ENCODE measurements at places on chromosomes 7 and 10. TPM values are rescaled to one million over a fixed set of nuclear protein-coding genes. Genes with fewer than 3 reads are reported as not detected.

The SLC26A5 gene
- total RNA-seq, result not detected

The MUC3A gene
- 0.20 TPM for total RNA-seq

The LRRC61 gene
- 26.8 TPM for total RNA-seq

The SEPTIN14 gene
- total RNA-seq, result not detected

The LIPM gene
- not detected for total RNA-seq

DNA sequence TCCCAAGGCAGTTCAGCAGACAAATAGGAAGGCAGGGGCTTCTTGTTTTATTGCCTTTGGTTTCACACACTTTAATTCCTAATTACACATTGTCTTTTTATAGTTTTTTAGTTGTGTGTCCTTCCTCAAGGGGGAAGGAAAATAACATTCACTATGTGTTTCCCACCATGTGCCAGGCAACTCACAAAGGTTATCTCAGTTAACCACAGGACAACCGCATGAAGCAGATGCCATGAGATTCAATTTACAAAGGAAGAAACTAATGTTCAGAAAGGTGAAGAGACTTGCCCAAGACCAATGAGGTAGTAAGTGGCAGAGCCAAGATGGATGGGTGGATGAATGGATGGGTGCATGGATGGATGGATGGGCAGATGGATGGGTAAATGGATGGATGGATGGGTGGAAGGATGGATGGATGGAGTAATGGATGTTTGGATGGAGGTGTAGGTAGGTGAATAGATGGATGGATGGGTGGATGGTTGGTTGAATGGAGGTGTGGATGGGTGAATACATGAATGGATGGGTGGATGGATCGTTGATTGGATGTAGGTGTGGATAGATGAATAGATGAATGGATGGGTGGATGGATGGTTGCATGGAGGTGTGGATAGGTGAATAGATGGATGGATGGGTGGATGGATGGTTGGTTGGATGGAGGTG, 77.9 kb downstream of the ARHGAP22 start:
- H3K36me3 ChIP-seq, result no peaks in the 10 kb centered on the region
- no peak overlapping the region for H3K4me3 ChIP-seq
- peaks cover 47% of the 10 kb centered on the region for H3K27me3 ChIP-seq
- H3K27ac ChIP-seq, result no peak overlapping the region

- peak overlapping the region; percentile 84 for H3K27ac ChIP-seq
- peaks cover 5% of the 10 kb centered on the region for H3K36me3 ChIP-seq
- peaks cover 58% of the 10 kb centered on the region for H3K4me1 ChIP-seq
Measured at GRCh38 chr10:72316748-72317435, 37.8 kb downstream of the DNAJB12 start.

- peaks cover 7% of the 10 kb centered on the region for H3K36me3 ChIP-seq
- H3K27ac ChIP-seq, result no peak overlapping the region
- H3K4me1 ChIP-seq, result peaks cover 33% of the 10 kb centered on the region
Measured at GRCh38 chr10:49540056-49540797, 1.3 kb upstream of the ERCC6 start.

DNA sequence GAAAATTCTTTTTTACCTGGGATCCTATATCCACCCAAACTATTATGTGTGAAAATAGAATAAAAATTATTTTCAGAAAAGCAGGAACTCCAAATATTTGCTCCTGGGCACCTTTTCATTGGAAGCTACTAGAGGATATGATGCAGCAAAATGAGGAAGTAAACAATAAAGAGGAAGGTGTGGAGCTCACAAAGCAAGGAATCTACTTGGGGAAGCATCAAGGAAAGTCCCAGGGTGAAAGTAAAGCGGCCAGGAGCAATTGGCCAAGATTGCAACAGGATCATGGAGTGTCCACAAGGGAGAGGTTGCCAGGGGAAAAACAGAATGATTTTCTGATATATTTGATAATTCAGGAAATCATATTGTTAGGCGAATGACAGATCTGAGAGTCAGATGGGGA, 80.8 kb downstream of the CARD11 start:
- peaks cover 70% of the 10 kb centered on the region for H3K36me3 ChIP-seq
- no peaks in the 10 kb centered on the region for H3K27me3 ChIP-seq
- peaks cover 59% of the 10 kb centered on the region for H3K4me1 ChIP-seq

DNA sequence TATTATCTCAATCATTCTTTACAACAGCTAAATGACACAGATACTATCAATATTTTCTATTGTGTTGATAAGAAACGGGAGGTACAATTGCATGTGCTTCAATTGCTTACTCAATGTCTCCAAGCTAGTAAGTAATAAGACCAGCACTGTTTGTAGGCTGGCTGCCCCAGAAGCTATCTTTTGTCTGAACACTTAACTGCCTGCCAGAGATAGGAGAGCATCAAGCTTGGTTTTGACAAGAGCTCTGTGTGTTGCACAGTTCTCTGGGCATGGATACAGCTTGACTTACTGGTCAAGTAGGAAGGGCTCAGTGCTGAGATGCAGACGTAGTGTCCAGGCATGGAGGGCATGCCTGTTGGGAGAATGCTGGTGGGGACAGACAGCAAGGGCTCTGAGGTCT, 26.3 kb upstream of the CAPZA2 start:
- no peaks in the 10 kb centered on the region for H3K4me1 ChIP-seq
- no peak overlapping the region for H3K4me3 ChIP-seq
- H3K36me3 ChIP-seq, result no peaks in the 10 kb centered on the region
- H3K27ac ChIP-seq, result no peak overlapping the region

DNA sequence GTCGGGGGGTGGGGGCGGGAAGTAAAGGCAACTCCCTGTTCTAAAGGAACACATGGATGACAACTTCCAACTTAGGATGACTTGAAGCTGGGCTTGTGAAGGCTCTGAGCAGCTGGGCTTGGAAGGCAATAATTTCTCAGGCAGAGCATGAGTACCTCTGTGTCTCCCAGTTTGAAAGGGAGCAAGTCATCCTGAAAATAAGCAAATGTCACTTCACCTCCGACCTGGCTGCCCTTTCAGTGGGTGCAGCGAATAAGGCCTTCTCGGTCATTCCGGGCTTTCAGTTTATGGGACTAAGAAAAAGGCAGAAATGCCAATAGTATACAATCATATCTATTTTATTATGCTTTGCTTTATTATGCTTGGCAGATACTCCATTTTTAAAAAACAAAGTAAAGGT, 15.3 kb upstream of the ADAMTS14 start:
- H3K36me3 ChIP-seq, result no peaks in the 10 kb centered on the region
- H3K27ac ChIP-seq, result no peak overlapping the region
- no peak for DNase-seq

- H3K27me3 ChIP-seq, result no peaks in the 10 kb centered on the region
- no peak overlapping the region for H3K4me3 ChIP-seq
Measured at GRCh38 chr10:19347621-19348020, 299.0 kb downstream of the MALRD1 start.

- peaks cover 24% of the 10 kb centered on the region for H3K4me1 ChIP-seq
- peak overlapping the region; percentile 26 for H3K27ac ChIP-seq
- H3K27me3 ChIP-seq, result no peaks in the 10 kb centered on the region
- H3K36me3 ChIP-seq, result peaks cover 48% of the 10 kb centered on the region
Measured at GRCh38 chr7:100469227-100470044, 5.4 kb upstream of the SPACDR start.

- peaks cover 12% of the 10 kb centered on the region for H3K4me1 ChIP-seq
- H3K4me3 ChIP-seq, result no peak overlapping the region
- no peak for DNase-seq
- no peaks in the 10 kb centered on the region for H3K36me3 ChIP-seq
Measured at GRCh38 chr7:39613577-39613976, 9.8 kb upstream of the RALA start.

- H3K27ac ChIP-seq, result no peak overlapping the region
- no peak for DNase-seq
- H3K27me3 ChIP-seq, result peaks cover 9% of the 10 kb centered on the region
- no peak overlapping the region for H3K4me3 ChIP-seq
- peaks cover 16% of the 10 kb centered on the region for H3K4me1 ChIP-seq
Measured at GRCh38 chr10:103793920-103794883, 61.2 kb downstream of the SH3PXD2A start.

GRCh38 chr7:91265693-91266066, 1.4 kb downstream of the FZD1 start:
- H3K27ac ChIP-seq, result no peak overlapping the region
- peaks cover 8% of the 10 kb centered on the region for H3K4me1 ChIP-seq
- DNase-seq, result no peak
- H3K27me3 ChIP-seq, result peaks cover 57% of the 10 kb centered on the region
- no peaks in the 10 kb centered on the region for H3K36me3 ChIP-seq

DNA sequence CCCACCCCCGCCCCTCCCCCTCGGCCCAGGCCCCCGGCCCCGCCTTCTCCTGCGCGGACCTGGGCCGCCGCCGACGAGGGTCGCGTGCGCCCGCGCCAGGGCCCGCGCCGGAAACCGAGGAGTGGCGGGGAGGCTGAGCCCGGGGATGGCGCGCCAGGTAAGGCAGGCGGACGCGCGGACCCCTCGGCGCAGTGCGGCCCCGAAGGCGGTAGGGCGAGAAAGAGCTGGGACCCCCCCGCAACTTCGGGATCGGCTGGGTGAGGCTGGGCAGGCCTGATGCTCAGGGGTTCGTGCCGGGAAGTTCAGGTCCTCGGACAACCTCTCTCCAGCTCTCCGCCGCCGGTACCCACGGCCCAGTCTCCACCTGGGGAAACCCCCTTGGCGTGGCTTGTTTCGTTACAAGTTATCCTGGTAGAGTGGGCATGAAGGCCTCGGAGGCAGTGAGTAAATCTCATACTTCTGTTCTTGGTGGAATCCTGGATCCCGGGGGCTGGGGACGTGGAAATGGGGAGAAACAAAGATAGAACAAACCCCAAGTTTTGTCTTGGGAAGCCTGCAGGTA, 58.4 kb downstream of the ZNF467 start:
- H3K27me3 ChIP-seq, result no peaks in the 10 kb centered on the region
- H3K4me1 ChIP-seq, result peaks cover 17% of the 10 kb centered on the region
- H3K4me3 ChIP-seq, result peak overlapping the region; percentile 80

- H3K27ac ChIP-seq, result no peak overlapping the region
- peaks cover 12% of the 10 kb centered on the region for H3K4me1 ChIP-seq
- H3K36me3 ChIP-seq, result no peaks in the 10 kb centered on the region
- no peak for DNase-seq
- H3K4me3 ChIP-seq, result no peak overlapping the region
Measured at GRCh38 chr7:121278120-121279021, 50.4 kb upstream of the WNT16 start.

DNA sequence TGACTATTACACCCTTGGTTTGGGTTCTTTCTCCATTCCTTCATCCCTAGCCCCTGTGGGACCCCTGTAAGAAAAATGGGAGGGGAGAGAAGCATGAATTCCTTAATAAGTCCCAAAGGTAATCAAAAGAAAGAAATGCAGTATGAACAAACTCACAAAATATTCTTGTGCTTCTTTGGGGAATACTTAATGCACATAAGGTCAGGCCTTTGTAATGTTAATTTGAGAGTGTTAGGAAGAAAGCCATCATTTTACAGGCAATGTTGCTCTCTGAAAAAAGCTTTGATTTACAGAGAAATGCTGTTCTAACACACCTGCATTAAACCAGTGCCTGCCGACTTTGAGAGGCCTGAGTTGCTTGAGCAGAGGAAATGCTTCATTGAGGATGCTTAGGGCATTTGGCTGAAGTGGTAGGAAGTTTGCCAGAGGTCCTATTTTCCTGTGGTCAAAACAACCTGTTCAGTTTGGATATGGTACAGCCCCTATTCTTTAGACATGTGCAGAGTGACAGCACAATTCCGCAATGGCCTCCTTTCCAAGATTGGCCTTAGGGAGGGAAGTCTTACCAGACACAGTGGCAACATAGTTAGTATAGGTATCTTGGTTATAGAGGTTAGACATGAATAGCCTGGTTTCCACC, 643.4 kb downstream of the AUTS2 start:
- H3K36me3 ChIP-seq, result no peaks in the 10 kb centered on the region
- no peak overlapping the region for H3K27ac ChIP-seq
- no peak for DNase-seq
- H3K4me1 ChIP-seq, result no peaks in the 10 kb centered on the region
- no peaks in the 10 kb centered on the region for H3K27me3 ChIP-seq
- no peak overlapping the region for H3K4me3 ChIP-seq

- no peaks in the 10 kb centered on the region for H3K36me3 ChIP-seq
- DNase-seq, result no peak
- H3K27ac ChIP-seq, result no peak overlapping the region
- H3K27me3 ChIP-seq, result no peaks in the 10 kb centered on the region
- H3K4me3 ChIP-seq, result no peak overlapping the region
Measured at GRCh38 chr10:124554085-124554858, 92.6 kb downstream of the LHPP start.

DNA sequence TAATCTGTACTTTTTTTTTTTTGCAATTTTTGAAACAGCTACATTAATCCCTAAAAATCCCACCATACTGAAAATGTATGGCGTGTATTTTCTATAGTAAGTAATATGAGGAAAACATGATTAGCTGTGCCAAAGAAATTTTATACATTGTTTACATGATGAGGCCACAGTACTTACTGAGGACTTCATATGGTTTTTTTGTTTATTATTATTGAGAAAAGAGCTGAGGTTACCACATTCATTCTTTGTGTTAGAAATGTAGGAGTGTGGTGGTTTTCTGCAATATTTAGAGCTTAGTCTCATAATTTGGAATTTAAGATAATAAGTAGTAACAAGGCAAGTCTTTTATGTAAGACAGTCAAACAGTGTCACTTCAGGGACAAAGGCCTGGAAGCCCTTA, 45.1 kb downstream of the SLC25A40 start:
- DNase-seq, result no peak
- H3K27ac ChIP-seq, result no peak overlapping the region
- H3K4me1 ChIP-seq, result no peaks in the 10 kb centered on the region
- no peaks in the 10 kb centered on the region for H3K27me3 ChIP-seq
- no peak overlapping the region for H3K4me3 ChIP-seq

DNA sequence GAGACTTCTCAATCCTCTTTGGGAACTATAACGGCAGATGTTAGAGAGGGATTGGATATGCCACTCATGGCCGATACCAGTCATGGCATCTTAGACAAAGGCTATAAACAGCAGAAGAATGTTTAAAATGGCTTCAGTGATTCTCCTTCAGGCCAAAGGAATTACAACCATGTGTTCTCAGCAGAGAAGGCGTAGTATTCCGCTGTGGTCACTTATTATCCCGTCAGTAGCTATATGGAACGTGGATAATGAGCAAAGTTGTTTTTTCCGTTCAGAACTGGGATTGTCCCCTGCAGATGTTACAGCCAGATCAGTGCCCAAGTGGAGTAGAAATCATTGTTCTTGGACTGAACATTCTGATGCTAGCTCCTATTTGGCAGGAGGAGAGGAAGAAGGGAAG, 43.1 kb downstream of the TEX36 start:
- no peaks in the 10 kb centered on the region for H3K36me3 ChIP-seq
- H3K27ac ChIP-seq, result no peak overlapping the region
- no peaks in the 10 kb centered on the region for H3K27me3 ChIP-seq
- no peaks in the 10 kb centered on the region for H3K4me1 ChIP-seq
- no peak for DNase-seq
- H3K4me3 ChIP-seq, result no peak overlapping the region

- H3K4me3 ChIP-seq, result no peak overlapping the region
- H3K27ac ChIP-seq, result no peak overlapping the region
- H3K36me3 ChIP-seq, result no peaks in the 10 kb centered on the region
- no peak for DNase-seq
Measured at GRCh38 chr10:22429146-22429545, 83.8 kb downstream of the SPAG6 start.

GRCh38 chr10:118072840-118073239, 26.1 kb upstream of the RAB11FIP2 start:
- H3K27me3 ChIP-seq, result peaks cover 14% of the 10 kb centered on the region
- no peak for DNase-seq
- no peak overlapping the region for H3K27ac ChIP-seq
- H3K4me1 ChIP-seq, result no peaks in the 10 kb centered on the region

GRCh38 chr7:1555813-1556543, at the start of gene TMEM184A:
Gene TMEM184A, minus strand, starts transcription at chr7:1556205. Its CDS starts 721 bp downstream, at chr7:1555484.
- no peaks in the 10 kb centered on the region for H3K4me1 ChIP-seq
- H3K27me3 ChIP-seq, result no peaks in the 10 kb centered on the region
- no peak within 1 kb of the TSS for H3K4me3 ChIP-seq
- no peak within 1 kb of the TSS for H3K27ac ChIP-seq
- no peaks in the 10 kb centered on the region for H3K36me3 ChIP-seq

- H3K4me3 ChIP-seq, result peak overlapping the region; percentile 75
- H3K4me1 ChIP-seq, result peaks cover 46% of the 10 kb centered on the region
- peaks cover 22% of the 10 kb centered on the region for H3K36me3 ChIP-seq
Measured at GRCh38 chr7:30285067-30285535, 704 bp downstream of the ZNRF2 start.

All from activated CD4-positive, alpha-beta memory T cell treated with anti-CD3 and anti-CD28 coated beads, Interleukin-2, amount 10 ng/mL, durations not matched to agents 7 days and 5 days (primary cell).